Activated naive CD8-positive, alpha-beta T cell treated with anti-CD3 and anti-CD28 coated beads for 36 hours (primary cell): ENCODE measurements at places on chromosomes 16 and 17. TPM values are rescaled to one million over a fixed set of nuclear protein-coding genes. Genes with fewer than 3 reads are reported as not detected.

KIFC3 gene
- 1.2 TPM for total RNA-seq

DNA sequence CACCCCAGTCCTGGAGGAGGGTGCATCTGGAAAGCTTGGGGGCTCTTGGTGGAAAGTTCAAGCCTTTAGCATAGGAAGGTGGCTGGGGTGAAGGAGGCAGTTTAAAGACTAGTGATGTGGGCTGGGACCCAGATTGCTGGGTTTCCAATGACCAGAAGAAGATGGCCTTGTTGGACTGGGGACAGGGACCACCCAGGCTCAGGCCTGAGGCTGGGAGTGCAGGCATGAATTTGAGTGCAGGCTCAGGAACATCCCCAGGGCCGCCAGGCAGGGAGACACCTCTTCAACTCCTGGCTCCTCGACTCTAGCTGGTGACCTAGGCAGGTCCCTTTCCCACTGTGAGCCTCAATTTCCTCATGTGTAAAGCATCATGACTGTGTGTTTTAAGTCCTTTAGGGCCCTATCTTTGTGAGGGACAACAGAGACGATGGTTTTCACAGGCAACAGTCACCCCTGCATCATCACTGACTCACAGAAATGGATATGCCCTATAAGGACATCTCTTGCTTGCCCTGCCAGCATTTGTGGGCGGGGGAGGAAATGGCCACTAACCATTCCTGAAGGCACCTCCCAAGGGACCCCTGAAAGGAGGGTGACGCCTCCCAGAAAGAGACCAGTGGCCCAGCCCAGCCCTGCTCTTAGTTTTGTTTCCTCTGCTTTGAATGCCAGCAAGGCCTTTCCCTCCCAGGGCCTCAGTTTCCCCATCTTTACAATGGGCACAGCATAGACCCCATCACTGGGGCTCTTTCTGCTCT, 11.1 kb downstream of the NLRC5 start:
- peak; percentile 60 for DNase-seq
- H3K36me3 ChIP-seq: peaks cover 54% of the 10 kb centered on the region
- no peaks in the 10 kb centered on the region for H3K27me3 ChIP-seq

SHCBP1 gene
- 39.5 TPM for total RNA-seq

DNA sequence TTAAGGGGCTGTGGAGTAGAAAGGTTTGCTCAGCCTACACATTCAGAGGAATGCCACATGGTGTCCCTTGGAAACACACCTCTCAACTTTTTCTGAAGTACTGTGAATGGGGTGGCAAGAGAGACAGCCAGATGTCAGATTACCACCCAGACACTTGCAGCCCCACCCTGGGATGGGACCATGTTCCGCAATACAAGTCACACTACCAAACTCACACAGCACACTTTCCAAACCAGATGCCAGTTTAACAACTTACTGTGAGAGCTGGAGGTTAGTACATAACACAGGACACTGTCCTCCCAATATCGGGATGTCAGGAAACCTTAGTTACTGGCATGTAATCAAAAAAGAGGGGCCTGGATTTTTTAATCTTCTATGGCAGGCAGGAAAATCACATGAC, 7.9 kb downstream of the USP7 start:
- H3K4me1 ChIP-seq: peaks cover 86% of the 10 kb centered on the region
- no peak overlapping the region for H3K27ac ChIP-seq
- no peaks in the 10 kb centered on the region for H3K27me3 ChIP-seq
- no peak for DNase-seq
- peaks cover 5% of the 10 kb centered on the region for H3K36me3 ChIP-seq

DNA sequence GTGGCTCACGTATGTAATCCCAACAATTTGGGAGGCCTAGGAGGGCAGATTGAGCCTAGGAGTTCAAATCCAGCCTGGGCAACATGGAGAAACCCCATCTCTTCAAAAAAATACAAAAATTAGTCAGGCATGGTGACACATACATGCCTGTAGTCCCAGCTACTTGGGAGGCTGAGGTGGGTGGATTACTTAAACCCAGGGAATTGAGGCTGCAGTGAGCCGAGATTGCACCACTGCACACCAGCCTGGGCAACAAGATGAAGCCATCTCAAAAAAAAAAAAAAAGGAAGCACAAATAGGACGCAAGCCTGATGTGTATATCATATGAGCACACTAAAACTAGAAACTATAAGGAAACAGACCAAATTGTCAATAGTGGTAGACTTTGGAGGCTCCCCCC, 17.1 kb upstream of the FLCN start:
- DNase-seq: no peak
- peaks cover 30% of the 10 kb centered on the region for H3K36me3 ChIP-seq
- no peaks in the 10 kb centered on the region for H3K27me3 ChIP-seq
- H3K4me3 ChIP-seq: no peak overlapping the region

DNA sequence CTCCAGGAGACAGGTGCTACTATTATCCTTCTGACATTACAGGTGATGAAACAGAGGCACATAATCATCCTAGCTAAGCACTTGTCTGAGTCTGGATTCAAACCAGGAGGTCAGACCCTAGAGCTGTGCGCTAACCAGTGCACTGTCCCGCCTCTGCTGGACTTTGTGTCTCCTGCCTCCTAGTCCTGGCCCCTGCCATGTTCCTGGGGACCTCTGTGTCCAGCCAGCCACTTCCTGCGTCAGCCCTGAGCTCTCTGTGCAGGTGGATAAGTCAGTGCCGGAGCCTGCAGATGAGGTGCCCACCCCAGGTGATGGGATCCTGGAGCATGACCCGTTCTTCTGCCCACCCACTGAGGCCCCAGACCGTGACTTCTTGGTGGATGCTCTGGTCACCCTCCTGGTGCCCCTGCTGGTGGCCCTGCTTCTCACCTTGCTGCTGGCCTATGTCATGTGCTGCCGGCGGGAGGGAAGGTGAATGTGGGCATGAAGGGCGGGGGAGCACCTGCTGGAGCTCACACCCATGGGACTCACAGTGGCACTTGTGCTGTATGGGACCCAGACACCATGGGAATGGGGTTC, 4.2 kb downstream of the SGCA start:
- no peak for DNase-seq
- no peak overlapping the region for H3K27ac ChIP-seq
- no peaks in the 10 kb centered on the region for H3K27me3 ChIP-seq
- peaks cover 12% of the 10 kb centered on the region for H3K4me1 ChIP-seq
- no peaks in the 10 kb centered on the region for H3K36me3 ChIP-seq
- H3K4me3 ChIP-seq: no peak overlapping the region

PRPSAP2 gene
- total RNA-seq: 60.5 TPM

NPTX1 gene
- 5.3 TPM for total RNA-seq

DNA sequence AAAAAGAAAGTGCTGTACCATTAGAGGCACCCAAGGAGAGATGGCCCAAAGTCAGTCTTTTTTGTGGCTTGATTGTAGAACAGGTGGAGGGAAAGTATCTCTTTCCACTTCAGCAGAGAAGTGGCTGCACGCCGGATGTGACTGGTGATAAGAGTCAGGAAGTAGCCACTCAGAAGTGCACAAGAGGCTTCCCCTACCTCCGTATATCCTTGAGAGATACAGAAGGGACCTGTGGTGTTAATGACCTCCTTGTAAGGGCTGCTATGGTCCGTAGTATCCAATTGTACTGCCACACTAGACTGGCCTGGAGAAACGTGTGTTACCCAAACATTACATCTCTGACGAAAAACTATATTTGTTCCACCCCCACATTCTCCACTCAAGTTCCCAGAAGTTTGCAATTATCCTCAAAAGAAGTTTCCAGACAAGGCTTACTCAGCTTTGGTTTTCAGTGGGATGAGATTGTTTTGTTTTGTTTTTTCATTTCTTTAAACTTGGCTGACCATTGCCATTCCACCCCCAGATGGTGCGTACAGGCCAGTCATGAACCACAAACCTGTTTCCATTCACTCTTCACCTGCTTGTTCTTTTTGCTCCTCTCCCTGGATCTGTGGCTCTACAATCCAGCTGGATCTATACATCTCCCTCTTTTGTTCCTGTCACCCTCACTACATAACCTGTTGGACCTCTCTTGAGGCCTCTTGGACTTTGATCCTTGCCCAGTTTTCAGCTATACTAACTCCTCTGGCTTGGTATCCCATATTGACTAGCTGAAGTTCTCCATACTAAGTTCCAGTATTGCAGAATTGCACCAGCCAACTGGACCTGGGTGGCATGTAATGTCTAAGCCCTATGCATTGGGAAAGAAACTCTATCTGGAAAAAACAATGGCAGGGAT, 20.7 kb upstream of the MED13 start:
- H3K27ac ChIP-seq: no peak overlapping the region
- no peaks in the 10 kb centered on the region for H3K36me3 ChIP-seq
- H3K4me1 ChIP-seq: peaks cover 9% of the 10 kb centered on the region
- H3K27me3 ChIP-seq: no peaks in the 10 kb centered on the region

KRT32 gene
- total RNA-seq: not detected

G6PC1 gene
- not detected for total RNA-seq

HASPIN gene
- 23.8 TPM for total RNA-seq

DNA sequence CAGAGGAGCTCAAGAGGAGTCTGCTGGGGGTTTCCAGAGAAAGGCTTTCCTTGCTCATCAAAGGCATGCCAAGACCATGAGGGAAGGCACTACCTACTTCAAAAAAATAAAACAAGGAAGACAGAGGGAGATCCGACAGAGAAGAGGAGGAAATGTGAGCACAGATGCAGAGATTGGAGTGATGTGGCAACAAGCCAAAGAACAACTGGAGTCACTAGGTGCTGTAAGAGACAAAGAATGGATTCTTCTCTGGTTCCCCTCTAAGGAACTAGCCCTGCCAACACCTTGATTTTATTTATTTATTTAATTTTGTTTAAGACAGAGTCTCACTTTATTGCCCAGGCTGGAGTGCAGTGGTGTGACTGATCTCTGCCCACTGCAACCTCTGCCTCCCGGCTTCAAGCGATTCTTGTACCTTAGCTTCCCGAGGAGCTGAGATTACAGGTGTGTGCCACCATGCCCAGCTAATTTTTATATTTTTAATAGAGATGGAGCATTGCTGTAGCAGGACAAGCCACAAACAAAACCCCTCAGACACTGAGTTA, 13.8 kb upstream of the ACSF2 start:
- H3K27ac ChIP-seq: no peak overlapping the region
- no peak for DNase-seq
- H3K4me3 ChIP-seq: no peak overlapping the region
- H3K27me3 ChIP-seq: no peaks in the 10 kb centered on the region
- H3K36me3 ChIP-seq: no peaks in the 10 kb centered on the region

DNA sequence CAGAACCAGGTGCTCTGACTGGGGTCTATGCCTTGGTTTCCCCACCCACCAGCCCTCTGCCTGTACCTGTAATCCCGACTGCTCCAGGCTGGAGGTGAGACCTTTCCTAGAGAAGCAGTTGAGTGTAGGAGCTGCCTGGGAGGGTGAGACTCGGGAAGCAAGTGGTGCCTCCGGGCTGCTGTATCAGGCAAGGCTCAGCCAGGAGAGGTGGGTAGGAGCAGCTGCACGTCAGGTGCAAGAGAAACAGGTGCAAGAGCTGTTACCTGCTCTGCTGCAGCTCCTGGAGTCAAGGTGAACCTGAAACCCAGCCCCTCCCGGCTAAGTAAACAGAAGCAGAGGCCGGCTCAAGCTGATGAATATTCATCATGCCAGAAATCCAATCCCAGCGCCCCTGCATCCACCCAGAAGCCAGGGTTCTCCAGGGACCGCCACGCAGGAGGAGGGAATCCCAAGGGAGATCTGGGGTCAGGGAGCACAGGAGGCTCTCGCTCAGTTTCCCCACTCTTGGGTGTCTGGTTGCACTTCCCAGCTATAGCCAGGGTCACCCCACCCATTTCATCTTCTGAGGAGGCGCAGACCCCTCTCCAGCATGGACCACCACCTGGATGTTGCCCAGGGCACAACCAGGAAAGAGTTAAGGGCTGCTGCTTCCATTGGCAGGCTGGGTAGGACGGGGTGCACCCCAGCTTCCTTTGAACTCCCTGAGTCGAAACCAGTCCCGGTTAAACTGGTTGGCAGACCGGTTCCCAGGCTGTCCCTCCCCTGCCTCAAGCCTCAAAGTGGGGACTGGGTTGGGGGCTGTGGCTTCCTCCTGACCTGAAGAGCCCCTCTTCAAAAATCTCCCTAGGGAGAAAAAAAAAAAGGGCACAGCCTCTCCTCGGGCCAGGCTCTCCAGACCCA, at the start of gene PRR15L:
Gene PRR15L, minus strand, starts transcription at position 293 of the 900 bp plus-strand sequence. CDS start 4,649 bp downstream, outside the sequence.
- H3K4me1 ChIP-seq: no peaks in the 10 kb centered on the region
- no peak within 1 kb of the TSS for H3K4me3 ChIP-seq
- H3K27me3 ChIP-seq: no peaks in the 10 kb centered on the region
- no peak within 1 kb of the TSS for H3K27ac ChIP-seq
- H3K36me3 ChIP-seq: peaks cover 3% of the 10 kb centered on the region

GRCh38 chr16:5709889-5710288, 612.3 kb upstream of the EEF2KMT start:
- H3K27me3 ChIP-seq: no peaks in the 10 kb centered on the region
- DNase-seq: no peak

- no peak overlapping the region for H3K27ac ChIP-seq
- no peaks in the 10 kb centered on the region for H3K36me3 ChIP-seq
- no peak for DNase-seq
- H3K27me3 ChIP-seq: no peaks in the 10 kb centered on the region
- no peaks in the 10 kb centered on the region for H3K4me1 ChIP-seq
Measured at GRCh38 chr16:88886420-88886844, 20.0 kb upstream of the PABPN1L start.

GRCh38 chr17:46730679-46731078, 87.8 kb downstream of the WNT3 start:
- no peaks in the 10 kb centered on the region for H3K27me3 ChIP-seq
- H3K4me3 ChIP-seq: no peak overlapping the region
- no peaks in the 10 kb centered on the region for H3K36me3 ChIP-seq
- H3K4me1 ChIP-seq: peaks cover 3% of the 10 kb centered on the region
- no peak for DNase-seq
- H3K27ac ChIP-seq: no peak overlapping the region

- DNase-seq: no peak
- peaks cover 32% of the 10 kb centered on the region for H3K27me3 ChIP-seq
- H3K4me3 ChIP-seq: no peak overlapping the region
- H3K4me1 ChIP-seq: peaks cover 7% of the 10 kb centered on the region
Measured at GRCh38 chr17:41553176-41553575, 18.7 kb downstream of the KRT9 start.

- H3K36me3 ChIP-seq: peaks cover 6% of the 10 kb centered on the region
- H3K27ac ChIP-seq: no peak overlapping the region
- H3K4me3 ChIP-seq: no peak overlapping the region
- no peaks in the 10 kb centered on the region for H3K27me3 ChIP-seq
- H3K4me1 ChIP-seq: peaks cover 14% of the 10 kb centered on the region
- DNase-seq: no peak
Measured at GRCh38 chr17:75819116-75819515, 25.1 kb downstream of the UNC13D start.

GRCh38 chr17:27860971-27861664, 32.0 kb downstream of the LYRM9 start:
- no peak overlapping the region for H3K27ac ChIP-seq
- H3K4me1 ChIP-seq: peaks cover 15% of the 10 kb centered on the region
- H3K36me3 ChIP-seq: peaks cover 5% of the 10 kb centered on the region
- H3K27me3 ChIP-seq: no peaks in the 10 kb centered on the region
- no peak for DNase-seq

C16orf86 gene
- 1.3 TPM for total RNA-seq
